DMS153 (cell line): ENCODE measurements at places on chromosomes 4 and X.

- DNase-seq: no peak
Observed at GRCh38 chr4:168673476-168673875, 176.6 kb downstream of the PALLD start.

DNA sequence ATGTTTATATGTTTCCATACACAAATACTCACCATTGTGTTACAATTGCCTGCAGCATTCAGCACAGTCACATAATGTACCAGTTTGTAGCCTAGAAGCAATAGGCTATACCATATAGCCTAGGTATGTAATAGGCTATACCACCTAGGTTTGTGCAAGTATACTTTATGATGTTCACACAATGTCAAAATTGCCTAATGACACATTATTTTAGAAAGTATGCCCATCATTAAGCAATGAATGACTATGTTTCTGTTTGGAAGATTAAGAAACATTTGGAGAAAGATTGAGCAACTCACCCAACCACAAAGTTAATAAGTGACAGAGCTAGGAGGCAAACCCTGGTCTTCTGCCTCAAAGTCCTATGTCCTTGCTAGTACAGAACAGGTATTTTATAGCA lies 96.8 kb upstream of the GRIA3 start:
- no peak for DNase-seq

DNA sequence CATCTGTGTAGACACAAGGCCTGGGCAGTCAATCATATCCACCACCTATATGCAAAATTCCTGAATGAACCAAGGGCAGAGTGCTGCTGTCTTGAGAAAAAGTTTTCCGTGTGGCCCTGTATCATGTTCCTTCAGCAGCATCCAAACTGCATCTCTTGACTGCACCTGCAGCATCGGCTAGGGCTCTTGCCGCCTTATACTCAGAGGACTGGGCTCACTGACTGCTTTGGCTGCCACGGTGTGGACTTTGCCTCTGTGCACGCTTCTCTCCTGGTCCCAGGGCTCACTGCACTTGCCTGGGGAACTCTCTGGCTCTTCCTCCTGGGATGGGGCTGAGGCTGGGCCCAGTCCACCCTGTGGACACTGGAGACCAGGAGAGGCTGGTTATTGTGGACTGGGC lies 39.5 kb upstream of the STS start:
- DNase-seq: no peak

GRCh38 chr4:613126-613525 lies 12.2 kb upstream of the PDE6B start:
- no peak for DNase-seq

GRCh38 chrX:22110729-22111494 lies 78.8 kb downstream of the PHEX start:
- DNase-seq: no peak

- no peak for DNase-seq
Observed at GRCh38 chr4:4843635-4844291, 15.7 kb upstream of the MSX1 start.

- DNase-seq: no peak
Observed at GRCh38 chrX:53882331-53882730, 161.9 kb downstream of the PHF8 start.

DNA sequence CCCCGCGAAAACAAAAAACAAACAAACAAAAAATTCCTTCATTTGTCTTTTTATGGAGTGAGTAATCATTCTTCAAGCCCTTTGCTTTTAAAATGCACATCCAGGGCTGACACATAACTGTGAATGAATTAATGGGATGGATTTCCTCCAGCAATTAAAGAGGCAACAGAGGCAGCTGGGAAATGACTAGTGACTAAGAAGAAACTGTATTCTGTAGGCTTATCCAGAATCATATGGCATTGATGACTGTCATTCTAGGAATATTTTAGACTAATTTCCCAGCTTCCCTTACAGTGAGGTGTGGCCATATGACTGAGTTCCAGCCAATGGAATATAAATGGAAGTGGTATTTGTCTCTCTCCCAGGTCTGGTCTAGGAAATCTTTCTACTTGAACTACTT lies 46.8 kb upstream of the PDE5A start:
- no peak for DNase-seq

DNA sequence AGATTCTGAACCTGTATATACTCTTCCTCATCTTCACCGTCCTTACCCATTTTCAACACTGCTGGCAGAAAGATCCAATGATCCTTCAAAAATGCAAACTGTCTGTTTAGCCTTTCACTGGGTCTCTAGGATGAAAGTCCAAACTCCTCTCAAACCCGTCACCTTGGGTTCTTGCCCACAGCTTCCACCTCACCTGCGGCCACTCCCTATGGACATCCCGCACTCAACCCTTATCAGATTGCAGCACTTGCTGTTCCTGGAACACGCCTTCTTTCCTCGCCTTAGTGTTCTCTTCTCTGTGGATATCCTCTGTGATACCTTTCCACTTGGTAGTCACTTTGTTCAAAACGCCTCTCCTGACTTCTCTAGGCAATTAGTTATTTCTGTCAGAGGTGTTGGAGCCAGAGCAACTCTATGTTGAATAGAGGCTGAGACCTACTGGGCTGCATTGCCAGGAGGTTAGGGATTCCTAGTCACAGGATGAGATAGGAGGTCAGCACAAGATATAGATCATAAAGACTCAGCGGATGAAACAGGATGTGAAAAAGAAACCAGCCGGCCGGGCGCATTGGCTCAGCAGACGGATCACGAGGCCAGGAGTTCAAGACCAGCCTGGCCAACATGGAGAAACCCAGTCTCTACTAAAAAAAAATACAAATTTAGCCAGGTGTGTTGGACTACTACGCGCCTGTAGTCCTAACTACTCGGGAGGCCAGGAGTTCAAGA lies 4.2 kb upstream of the NOCT start:
- DNase-seq: no peak

DNA sequence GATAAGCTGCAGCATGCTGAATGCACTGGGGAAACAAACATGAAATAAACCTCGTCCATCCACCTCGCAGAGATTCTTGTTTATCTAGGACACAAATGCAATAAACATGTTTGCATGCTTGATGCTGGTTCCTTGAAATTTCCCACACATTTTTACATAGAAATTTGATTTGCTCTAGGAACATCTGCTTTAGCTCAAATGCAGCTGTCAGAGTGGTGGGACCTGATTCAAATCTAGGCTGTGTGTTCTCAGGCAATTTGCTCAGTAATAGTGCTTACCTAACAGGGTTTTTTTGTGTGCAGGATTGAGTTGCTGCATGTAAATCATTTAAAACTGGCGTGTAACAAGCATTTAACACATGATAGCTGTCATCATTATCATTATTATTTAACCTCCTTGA lies 293.1 kb downstream of the QDPR start:
- DNase-seq: no peak

- DNase-seq: no peak
Observed at GRCh38 chr4:176186671-176187395, 8.6 kb downstream of the SPATA4 start.

- DNase-seq: no peak
Observed at GRCh38 chr4:110049951-110050925, 137.6 kb downstream of the EGF start.

GRCh38 chr4:27368781-27369180 lies 508.1 kb downstream of the STIM2 start:
- DNase-seq: no peak

DNA sequence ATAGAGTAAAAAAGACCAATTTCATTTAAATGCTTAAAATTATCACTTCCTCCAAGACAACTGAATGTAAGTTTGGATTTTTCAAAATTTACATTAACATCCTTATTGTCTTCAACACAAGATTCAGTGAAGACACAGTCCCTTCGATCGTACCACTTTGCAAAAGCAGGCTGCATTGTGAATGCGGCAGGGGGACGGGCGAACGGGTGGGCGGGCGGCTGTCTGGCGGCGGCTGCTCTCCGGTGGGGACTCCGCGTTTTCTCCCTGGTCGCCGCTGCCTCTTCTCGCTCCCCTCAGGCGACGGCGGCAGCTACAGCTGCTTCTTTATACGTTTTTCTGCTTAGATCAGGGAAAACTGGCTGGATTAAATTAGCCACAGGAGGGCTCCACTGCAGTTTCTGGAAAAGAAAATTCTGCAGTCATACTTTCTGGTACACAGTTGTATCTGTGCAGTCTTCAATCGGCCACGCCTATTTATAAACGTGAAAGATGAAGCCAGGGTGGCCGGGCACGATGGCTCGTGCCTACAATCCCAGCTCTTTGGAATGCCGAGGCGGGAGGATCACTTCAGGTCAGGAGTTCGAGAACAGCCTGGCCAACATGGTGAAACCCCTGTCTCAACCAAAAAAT lies 33.9 kb upstream of the HPF1 start:
- peak; percentile 27 for DNase-seq
